ENCODE measurements at places on chromosomes 16 and 17.
A peak's percentile ranks its signal among the peaks of the same experiment; 100 is the strongest.

GRCh38 chr17:80663781-80664206 lies 119.2 kb downstream of the RPTOR start:
- no peak for DNase-seq

GRCh38 chr17:66580184-66580955 lies 254.5 kb upstream of the CACNG5 start:
- DNase-seq, result peak; percentile 57

GRCh38 chr17:57957120-57957850 lies 2.1 kb upstream of the CUEDC1 start:
- DNase-seq, result no peak

DNA sequence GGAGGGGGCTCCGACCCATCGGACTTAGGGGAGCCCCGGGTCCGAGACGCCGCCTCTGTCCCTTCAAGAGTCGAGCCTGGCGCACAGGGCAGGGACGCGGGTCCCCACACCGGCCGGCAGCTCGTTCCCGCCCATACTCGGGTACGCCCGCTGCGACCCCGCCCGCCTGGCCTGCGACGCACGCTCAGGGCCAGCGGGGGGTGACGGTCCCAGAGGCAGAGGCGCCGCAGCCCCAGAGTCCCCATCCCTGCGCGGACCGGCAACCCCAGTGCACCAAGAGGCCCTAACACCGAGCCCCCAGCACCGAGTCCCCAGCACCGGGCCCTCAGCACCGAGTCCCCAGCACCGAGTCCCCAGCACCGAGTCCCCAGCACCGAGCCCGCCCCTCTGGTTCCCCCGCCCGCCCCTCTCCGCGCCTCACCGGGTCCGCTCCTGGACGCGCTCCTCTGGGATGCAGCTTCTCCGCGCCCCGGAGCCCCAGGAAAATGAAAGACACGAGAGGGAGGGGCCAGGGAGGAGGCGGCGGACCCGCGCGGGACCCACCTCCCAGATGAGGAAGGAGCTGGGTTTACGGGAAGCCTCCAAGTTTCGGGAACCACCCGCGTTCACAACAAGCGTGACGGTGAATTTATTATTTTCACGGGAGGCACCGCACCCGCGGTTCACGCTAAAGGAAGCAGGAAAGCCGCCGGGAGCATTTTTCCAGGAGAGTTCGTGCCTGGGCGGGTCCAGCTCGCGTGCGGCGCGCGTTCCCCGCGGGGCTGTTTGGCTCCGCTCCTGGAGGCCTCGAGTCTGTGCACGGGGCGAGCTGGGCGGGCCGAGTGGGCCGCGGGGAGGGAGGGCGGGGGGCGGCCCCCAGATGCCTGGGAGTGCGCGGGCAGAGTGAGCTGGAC lies at the start of gene SECTM1:
Gene SECTM1 (minus strand): TSS at position 488 of the 893 bp plus-strand sequence. CDS start 6,526 bp downstream, outside the sequence.
- DNase-seq, result no peak

DNA sequence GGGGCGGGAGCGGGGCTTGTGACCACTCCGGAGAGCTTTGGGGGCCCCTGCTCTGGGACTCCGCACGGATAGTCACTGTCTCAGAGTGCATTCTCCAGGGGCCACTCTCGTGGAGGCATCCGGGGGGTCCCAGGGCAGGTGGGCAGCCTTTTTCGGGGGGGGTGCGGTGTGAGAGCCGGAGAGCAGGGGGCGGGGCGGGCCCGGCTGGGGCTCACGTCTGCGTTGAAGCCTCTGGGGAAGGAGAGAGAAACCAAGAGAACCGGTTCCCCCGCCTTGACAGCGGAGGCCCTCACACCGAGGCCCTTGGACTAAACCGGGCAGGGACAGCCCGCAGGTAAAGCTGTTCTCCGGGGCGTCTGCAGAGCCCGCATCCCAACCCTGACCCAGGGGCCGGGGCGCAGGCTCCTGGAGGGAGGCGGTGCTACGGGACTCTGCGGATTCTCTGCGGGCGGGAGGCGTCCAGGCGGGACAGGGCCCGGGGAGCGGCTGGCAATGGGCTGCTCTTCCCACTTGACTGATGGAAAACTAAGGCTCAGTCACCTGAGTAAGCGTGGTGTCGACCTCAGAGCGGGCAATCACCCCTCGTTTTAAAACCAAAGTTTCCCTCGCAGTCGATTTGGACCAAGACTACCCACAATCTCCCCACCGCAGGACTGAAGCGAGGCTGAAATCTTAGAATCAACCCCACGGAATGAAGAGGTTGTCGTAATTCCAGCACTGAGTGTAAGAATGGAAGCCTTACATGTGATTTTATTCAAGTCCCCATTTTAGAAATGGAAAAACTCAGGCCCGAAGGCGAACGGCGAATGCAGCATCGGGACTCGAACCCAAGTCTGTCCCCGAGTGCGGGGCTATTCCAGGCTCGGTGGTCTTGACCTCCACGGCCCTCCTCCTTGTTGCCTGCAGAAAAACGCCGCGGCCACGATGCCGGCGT lies 49.6 kb upstream of the AMZ2 start:
- no peak for DNase-seq

GRCh38 chr16:68083861-68084503 lies 1.2 kb upstream of the NFATC3 start:
- no peak for DNase-seq

GRCh38 chr16:88673716-88674379 lies 11.0 kb upstream of the MVD start:
- DNase-seq, result no peak

GRCh38 chr16:68553186-68553585 lies 14.1 kb downstream of the ZFP90 start:
- no peak for DNase-seq

GRCh38 chr17:65742403-65743307 lies 181.2 kb upstream of the AXIN2 start:
- DNase-seq, result peak; percentile 48

GRCh38 chr17:36703860-36704266 lies 102.5 kb downstream of the MRM1 start:
- no peak for DNase-seq

- no peak for DNase-seq
Observed at GRCh38 chr17:71878271-71878670, 242.5 kb upstream of the SOX9 start.

DNA sequence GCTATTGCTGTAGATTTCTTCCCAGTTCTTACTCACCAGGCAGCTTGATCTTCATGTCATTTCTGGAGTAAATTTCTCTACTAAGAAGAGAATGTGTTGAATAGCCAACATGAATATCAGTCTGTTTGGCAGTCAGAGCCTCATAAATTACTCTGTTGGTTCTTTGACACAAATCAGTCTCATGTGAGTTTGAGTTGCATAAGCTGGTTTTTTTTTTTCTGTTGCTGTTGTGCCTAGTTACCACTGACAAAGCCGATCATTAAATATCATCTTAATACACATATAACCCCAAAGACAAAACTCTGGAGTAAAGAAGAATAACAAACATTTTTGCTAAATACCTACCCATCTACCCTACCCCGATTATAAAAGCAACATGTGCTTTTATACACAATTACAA lies 240.5 kb upstream of the KCNJ16 start:
- DNase-seq, result no peak

DNA sequence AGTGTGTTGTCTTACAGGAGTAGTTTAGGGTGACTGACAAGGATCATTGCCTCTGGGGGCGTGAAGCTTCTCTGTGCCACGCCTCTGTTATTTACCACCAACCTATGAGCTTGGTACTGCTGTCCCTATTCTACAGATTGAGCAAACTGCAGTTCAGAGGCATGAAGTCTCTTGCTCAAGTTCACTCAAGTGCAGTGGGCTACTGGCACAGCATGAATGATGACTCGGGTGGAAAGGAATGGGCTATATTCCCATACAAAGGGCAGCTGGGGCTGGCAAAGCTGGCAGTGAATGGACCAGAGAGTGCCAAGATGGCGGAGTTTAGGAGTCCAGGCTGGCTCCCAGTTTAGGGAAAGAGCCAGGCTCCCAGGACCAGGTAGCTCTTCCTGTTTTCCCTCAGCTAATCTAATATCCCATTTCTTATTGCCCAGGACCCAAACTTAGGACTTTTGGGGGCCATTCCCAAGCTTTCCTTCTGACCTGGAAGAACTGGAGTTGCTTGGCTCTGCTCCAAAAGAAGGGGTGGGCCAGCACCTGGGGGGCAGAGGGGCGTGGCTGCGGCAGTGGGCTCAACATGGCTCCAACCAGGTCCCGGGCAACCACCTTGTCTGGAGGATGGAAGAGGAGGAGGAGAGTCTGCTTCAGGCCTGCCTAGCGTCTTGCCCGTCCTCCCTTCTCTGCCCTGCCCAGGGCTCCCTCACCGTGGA lies 12.9 kb downstream of the PLK1 start:
- no peak for DNase-seq

DNA sequence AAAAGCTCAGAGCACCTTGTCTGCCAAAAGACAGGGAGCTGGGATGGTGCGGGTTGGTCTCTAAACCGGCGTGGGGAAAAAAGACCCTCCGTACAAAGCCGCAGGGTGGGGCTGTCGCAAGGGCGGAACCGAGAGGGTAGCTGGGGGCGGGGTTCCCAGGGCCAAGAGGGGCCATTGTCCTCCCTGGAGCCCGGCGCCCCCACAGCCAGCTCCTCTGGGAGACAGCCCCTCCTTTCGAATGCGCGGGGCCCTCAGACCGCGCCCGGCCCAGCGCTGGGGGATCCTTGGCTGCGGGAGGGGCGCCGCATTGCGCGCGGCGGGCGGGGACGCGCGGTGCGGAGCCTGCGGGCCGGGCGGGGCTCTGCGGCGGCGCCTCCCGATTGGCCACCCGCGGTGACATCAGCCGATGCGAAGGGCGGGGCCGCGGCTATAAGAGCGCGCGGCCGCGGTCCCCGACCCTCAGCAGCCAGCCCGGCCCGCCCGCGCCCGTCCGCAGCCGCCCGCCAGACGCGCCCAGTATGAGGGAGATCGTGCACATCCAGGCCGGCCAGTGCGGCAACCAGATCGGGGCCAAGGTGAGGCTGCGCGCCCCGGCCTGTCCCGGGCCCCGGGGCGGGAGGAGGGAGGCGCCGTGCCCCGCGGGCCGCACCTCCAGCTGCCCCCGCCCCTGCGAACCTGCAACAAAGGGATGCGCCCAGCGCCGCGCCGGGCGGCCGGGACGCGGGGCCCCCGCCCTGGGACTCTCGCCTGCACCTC lies at the start of gene TUBB3:
Gene TUBB3 (plus strand): TSS at position 459 of the 756 bp plus-strand sequence. CDS start 60 bp downstream, at position 519.
- no peak for DNase-seq

DNA sequence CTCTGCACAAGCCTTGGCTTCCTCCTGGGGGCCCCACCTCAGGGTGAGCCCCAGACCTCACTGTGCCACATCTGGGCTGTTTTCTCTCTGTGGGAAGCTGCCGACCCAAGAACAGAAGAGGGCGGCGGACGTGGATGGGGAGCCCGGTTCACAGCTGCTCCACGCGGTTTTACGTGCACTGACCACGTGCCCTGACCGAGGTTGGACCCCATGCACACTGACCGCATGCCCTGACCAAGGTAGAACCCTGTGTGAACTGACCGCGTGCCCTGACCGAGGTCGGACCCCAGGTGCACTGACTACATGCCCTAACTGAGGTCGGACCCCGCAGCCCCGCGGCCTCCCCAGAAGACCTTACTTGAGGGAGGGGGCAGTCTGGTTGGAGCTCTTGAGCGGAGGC lies 19.6 kb downstream of the CEP131 start:
- no peak for DNase-seq

DNA sequence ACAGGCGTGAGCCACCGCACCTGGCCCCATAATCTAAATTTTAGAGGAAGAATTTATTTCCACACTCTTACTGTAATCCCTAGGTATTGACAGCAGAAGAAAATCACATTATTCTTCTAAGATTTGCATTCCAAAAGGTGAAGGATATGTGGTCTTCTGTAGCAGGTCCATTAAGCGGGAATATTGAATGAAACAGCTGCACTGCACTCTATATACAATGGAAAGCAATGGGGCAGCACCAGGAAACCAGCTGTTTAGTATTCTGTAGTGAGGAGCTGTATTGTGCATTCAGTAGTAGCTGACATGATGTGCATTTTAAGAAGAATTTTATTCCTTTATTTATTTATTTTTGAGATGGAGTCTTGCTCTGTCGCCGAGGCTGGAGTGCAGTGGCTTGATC lies 49.6 kb downstream of the PSMD12 start:
- DNase-seq, result no peak

DNA sequence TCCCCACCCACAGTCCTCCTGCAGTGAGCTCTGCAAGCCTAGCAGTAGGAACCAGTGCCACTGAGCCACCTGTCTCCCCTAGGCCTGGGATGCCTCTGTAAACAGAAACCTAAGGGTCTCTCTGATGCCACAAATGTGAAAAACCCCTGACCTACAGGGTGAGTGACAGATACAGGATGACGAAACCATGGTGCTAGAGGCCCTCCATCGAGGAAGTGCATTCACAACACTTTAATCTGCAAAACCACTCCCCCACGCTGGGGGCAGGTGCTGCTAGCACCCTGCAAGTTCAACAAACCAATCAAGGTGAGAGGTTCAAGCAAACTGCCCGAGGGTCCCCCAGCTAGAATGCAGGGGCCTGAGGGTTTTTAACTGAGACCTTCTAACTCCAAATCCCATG lies 59.5 kb downstream of the CDYL2 start:
- DNase-seq, result no peak

DNA sequence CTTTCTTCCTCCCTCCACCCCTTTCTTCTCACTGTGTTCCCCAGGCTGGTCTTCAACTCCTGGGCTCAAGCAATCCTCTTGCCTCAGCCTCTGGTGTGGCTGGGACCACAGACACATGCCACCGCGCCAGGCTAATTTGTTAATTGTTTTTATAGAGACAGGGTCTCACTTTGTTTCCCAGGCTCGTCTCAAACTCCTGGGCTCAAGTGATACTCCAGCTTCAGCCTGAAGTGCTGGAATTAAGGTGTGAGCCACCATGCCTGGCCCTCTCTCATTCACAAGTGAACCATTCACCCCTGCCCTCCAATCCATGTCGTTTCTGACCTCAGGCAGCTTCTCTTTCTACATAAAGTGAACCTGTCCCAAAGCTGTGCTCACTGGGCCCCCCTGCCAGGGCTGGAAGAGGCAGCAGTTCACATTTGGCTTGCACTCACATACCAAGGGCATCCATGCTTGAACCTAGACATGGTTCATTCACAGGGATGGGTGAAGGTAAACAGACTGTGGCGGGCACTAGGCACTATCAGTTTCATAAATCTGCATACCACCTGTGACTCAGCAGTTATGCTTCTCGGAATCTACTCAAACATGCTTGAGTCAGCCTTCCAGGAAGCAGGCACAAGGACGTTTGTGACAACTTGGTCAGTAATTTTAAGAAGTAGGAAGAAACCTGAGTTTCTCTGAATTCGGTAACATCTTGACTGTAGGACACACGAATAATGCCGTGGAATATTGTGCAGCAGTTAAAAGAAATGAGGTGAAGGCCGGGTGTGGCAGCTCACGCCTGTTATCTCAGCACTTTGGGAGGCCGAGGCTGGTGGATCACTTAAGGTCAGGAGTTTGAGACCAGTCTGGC lies 6.0 kb upstream of the RNF213 start:
- DNase-seq, result peak; percentile 68

- no peak for DNase-seq
Observed at GRCh38 chr17:67435122-67435521, 58.0 kb downstream of the PITPNC1 start.

- DNase-seq, result no peak
Observed at GRCh38 chr16:57128771-57129389, 36.5 kb downstream of the CPNE2 start.
